Right cardiac atrium (tissue), 5 donors: ENCODE measurements at places on chromosomes 6 and 20.

- no peak for DNase-seq
Observed at GRCh38 chr20:33909331-33909921, 84.3 kb upstream of the RALY start.

GRCh38 chr6:4670290-4670689 is 105.9 kb upstream of the CDYL start:
- DNase-seq = no peak

DNA sequence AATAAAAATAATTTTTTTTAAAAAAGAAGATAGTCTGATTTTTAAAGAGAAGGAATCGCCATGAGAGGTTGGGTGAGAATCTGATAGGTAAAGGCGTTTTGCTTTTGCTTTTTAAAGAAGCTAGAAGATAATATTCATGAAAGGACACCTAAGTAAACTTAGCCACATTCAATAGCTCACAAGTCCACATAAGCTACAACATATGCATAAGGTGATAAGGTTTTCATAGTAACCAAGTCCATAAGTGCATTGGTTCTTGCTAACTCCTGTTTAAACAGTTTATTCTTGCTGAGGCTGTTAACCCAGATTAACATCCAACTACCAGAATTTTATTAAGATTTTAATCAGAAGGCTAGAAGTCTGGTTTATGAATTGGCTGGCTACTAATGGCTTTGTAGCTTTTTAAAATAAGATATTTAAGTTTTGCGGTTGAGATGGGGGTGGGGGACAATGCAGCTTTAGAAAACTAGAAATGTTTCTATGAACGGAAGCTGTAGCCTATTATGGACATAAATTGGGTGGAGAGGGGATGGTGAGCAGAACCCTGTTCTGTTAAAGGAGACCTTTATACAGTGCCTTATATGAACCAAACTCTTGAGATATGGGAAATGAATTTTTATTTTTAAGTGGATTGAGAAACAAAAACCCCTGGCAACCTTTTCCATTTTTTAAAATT is 235.1 kb downstream of the ZFAND3 start:
- DNase-seq = no peak

GRCh38 chr6:90019216-90019615 is 124.9 kb downstream of the GJA10 start:
- no peak for DNase-seq

DNA sequence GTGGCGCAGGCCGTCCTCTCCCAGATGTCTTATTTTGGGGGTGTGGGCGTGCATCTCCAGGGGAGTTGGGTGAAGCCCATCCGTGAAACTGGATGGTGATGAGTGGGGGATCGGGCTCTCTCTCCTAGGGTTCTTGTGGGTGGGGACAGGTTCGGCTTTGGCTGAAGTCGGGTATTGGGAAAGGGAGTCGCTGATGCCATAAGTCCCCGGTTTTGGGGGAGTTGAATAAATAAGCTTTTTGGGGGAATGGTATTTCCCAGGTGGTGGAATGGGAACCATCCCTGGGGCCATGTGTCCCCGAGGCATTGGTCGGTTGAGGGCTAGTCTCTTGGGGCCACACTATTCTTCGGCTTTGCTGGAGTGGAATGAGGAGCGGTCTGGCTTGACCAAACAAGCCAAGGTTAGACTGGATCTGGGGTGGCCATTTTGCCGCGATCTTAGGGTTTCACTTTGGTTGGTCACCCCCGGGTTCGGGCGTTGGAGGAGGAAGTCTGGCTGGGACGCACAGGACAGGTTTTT is 481 bp downstream of the ZNF133 start:
- DNase-seq = no peak

DNA sequence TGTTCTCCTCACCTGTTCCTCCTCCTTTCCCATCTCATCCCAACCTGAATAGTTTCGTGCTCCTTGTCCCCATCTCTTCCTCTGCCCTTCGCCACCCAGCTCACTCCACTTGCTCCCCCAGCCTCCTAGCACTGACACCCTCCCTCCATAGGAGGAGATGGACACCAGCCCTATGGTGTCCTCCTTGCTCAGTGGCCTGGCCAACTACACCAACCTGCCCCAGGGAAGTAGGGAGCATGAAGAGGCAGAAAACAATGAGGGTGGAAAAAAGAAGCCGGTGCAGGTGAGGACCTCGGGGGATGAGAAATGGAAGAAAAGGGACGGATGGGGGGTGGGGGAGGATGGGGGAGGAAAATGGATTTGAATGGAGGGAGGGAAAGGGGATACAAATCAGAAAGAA is 6.2 kb downstream of the SLC12A5 start:
- no peak for DNase-seq

GRCh38 chr6:41821266-41821665 is 33.8 kb downstream of the TOMM6 start:
- DNase-seq = no peak

DNA sequence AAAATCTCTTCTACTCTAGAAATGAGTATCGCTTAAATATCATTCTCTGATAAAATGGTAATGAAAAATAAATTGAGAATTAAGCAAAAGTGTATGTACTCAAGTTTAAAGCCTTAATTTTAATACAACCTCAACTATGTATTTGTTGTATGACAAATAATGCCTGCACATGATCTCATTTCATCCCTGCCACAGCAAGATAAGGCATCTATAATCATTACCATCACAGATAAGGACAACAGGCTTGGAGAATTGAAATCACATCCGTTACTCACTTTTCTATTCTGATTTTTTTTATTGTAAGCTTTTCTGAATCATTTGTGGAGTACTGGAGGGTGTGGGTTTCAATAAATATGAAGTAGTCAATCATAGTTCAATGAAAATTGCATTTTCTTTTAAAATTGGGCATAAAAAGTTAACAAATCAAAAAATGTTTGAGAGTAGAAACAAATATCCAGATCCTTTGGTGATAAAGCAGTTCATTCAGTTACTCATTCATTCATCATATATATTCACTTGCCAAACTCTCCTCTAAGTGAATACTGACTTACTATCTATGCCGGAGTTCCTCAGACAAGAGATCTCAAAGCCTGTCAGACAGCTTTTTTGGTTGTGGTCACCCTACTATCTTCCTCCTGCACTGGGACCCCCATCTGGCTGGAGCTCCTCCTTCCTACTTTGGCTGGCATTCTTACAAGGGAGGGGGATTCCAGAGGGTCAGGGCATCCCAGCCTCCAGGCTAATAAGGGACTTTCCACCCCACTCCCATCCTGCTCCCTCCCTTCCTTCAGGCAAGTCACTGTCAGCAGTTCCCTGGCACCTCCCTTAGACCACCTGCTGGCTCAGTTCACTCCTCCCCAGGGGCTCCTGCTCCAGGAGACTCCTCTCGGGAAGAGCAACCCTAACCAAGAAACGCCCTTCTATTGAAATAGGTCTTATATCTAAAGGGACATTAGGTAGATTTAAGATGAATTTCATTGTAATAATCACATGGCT is 118.6 kb downstream of the OGFRL1 start:
- DNase-seq = no peak

DNA sequence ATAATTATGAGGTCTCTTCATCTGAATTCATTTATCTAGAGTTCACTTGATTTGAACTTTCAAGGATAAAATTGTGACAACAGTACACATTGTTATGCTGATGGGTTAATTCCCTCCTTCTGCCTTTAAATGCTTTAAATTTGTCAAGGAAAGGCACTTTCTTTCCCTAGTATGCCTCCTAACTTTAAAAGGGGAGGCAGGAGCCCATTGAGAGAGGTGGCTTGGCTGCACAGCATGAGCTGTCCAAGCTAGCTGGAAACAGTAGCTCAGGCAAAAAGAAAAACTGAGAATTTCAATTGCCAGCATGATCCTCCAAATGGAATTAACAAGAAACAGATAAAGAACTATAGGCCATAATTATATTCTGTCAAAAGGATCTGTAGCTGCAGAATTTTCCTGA is 243.3 kb upstream of the GRIK2 start:
- DNase-seq = no peak

DNA sequence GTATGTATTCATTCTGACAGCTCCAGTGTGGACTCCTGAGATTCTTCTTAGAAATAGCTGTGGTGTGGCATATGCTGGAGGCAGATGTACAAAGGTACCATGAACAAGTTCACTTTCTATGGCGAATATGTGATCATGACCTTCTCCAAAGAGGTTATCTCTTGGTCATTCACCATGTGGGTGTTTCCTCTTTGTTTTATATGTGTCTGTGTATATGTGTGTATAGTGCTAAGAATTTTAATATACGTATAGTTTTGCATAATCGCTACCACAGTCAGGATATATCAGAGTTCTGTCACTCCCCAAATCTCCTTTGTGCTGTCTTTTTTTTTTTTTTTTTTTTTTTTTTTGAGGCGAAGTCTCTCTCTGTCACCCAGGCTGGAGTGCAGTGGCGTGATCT is 47.1 kb downstream of the PHACTR2 start:
- DNase-seq = no peak

GRCh38 chr6:82030761-82031503 is 216.6 kb downstream of the IBTK start:
- DNase-seq = no peak

DNA sequence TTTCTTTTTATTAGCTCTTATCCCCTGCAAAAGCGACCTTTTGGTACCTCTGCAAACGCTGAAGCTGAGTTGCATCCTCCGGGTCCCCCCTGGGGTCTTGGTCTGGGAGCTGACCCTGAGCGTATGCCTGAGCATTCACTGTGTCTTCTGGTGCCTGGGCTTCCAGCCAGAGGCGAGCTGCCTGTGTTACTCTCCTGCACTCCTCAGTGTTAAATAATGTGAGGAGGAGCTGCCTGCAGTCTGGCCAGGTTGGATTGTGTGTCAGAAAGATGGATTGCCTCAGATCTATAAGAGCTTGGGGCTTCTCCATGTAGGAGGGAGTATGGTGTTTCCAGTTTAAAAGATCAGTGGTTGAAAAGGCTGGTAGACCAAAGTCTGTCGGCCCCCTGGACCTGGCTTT is 8.7 kb upstream of the GMPR start:
- no peak for DNase-seq

GRCh38 chr20:8795404-8795803 is 273.5 kb upstream of the PLCB4 start:
- DNase-seq = no peak

- no peak for DNase-seq
Observed at GRCh38 chr6:110999634-111000270, 17.9 kb downstream of the RPF2 start.

- DNase-seq = no peak
Observed at GRCh38 chr20:22673467-22673866, 89.1 kb upstream of the FOXA2 start.

- no peak for DNase-seq
Observed at GRCh38 chr6:25297039-25297441, 17.9 kb downstream of the CARMIL1 start.

- no peak for DNase-seq
Observed at GRCh38 chr6:75611702-75612375, 10.2 kb downstream of the SENP6 start.

DNA sequence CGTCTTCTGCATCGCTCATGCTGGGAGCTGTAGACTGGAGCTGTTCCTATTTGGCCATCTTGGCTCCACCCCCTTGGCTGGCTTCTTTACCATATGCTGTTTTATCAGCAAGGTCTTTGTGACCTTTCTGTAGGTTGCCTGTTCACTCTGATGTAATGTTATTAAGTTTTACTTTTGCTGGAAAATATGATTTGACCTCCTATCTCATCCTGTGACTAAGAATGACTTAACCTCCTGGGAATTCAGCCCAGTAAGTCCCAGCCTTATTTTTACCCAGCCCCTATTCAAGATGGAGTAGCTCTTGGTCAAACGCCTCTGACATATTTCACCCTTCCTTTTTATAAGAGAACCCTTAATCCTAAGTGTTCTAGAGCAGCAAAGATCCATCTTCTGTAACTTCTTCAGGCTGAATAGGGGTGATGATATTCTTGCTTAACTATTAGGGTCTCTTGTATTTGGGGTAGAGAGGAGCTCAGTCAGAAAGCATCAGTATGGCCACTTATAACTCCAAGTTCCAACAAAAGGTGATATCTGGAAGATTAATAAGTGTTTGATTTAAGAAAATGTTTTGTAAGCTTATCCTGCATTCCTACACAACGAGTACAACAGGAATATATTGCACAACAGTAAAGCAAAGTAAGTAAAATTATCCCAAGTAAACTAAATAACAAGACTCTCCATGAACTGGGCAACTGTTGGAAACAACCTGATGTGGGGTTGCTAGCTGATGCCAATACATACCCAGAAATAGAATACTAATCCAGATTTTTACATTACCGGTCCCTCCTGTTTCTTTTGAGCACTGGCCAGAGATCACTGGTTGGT is 23.1 kb upstream of the HMGN3 start:
- no peak for DNase-seq

DNA sequence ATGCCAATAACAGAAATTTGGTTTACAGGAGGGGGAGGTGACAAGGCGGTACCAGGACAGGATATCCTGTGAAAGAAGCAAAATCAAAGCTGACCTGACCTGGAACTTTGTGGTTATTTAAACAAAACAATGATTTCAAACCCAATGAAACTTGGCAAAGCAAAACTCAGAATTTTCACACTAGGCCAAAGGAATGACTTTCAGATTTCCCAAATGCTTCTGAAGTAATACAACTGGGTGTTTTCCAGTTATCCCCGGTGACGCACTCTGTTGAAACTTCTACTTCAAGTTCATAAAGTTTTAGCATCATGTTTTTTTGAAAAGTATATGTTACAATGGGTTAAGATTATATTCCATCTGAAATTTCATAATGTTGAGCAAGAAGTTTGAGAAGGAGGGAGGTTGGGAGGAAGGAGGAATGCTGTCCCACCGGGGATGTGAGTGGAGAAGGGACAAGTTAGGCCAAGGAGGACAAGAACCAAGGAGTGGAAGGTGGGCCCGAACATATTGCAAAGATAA is 78.1 kb upstream of the TRAF3IP2 start:
- peak; percentile 72 for DNase-seq

DNA sequence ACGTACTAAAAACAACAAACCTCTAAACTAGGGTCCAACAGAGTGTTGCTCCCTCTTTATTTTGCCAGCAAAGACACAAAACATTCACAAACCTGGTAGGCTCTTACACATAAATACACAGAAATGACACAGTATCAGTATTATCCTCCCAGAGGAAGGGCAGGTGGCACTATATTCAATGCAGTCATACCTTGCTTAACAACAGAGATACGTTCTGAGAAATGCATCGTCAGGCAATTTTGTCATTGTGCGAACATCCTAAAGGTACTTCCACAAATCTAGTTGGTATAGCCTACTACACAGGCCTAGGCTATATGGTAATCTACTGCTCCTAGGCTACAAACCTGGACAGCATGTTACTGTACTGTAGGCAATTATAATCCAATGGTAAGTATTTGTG is 9.6 kb downstream of the ZBTB2 start:
- DNase-seq = no peak

DNA sequence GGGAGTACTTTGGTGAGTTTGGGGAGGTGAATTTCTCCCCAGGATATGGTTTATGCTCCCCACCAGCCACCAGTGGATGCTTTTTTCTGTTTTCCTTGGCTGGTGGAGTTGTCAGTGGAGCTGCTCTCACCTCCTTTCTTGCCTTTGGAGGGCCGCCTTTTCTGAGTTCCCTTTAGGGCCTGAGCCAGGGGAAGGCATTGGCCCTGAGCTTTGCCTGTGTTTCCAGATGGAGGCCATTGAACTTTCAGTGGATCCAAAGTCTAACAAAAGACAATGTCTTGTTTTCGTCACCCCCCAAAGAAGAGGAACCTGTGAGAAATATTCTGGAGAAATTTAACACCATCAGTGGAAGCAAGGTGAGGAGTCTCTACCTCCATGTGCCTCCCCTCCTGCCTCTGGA is 4.4 kb upstream of the TMEM14A start:
- no peak for DNase-seq
